Dorsolateral prefrontal cortex (tissue), 122 donors: ENCODE measurements at places on chromosomes 4 and X.

DNA sequence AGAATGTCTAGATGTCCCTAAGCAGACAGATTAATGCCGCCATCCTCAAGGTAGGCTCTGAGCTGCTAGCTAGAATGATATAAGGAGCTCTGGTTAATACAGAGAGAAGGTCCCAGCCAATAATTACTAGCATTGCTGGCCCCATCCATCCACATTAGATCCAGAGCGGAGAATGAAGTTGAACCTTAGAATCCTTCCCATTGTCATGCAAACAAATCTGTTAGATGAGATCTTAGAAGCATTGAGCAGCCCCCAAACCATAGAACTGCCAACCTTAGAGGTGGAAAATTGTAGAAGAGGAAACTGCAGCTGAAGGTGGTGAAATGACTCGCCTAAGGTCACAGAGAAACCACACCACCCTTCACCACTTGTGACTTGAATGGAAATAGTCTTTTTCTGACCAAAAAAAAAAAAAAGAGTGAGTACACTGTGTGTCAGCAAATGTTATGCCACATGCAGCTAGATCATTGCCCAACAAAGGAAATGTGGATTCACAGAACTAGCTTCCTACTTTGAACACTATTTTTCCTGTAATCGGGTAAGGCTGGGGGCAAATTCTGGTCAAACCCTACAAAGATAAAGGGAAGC lies 162.1 kb downstream of the SMIM20 start:
- DNase-seq = no peak

GRCh38 chrX:78029663-78030062 lies 60.2 kb upstream of the PGAM4 start:
- peak; percentile 9 for DNase-seq

DNA sequence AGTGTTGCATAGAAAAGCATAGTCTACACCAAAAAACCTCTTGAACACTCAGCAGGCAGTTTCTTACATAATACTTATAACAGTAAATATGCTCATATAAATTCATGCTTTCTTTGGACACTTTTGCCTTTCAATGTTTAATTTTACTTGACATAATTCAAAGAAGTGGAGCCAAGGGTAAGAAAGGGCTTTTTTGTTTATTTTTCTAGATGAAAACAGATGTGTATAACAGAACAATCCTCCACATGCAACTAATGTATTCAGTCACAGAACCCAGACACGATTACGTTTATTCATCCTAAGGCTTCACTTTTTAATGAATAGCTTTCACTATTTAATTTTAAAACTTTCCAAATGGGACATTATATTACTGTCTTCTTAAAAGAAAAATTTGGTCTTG lies 58.0 kb upstream of the PTPN13 start:
- no peak for DNase-seq

DNA sequence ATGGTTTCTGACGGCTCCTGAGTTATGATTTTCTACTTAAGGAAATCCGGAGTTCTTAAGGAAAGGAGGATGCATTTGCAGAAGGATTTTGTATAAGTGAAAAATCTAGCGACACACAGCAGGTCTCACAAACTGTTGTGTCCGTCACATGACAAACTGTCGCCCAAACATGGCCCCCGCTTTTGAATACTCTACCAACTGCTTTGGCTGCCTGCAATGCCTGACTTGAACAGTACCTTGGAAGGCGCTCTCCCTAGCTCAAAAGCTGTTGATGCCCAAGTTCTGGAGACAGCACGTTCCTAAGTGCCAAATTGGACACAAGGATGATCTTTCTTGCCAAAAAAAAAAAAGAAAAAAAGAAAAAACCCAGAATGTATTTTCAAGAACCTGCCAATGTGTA lies 103.2 kb downstream of the ENPP6 start:
- DNase-seq = peak; percentile 55

GRCh38 chr4:1030559-1030958 lies 19.1 kb downstream of the FGFRL1 start:
- DNase-seq = no peak

GRCh38 chrX:139766545-139766983 lies 58.6 kb upstream of the MCF2 start:
- no peak for DNase-seq

DNA sequence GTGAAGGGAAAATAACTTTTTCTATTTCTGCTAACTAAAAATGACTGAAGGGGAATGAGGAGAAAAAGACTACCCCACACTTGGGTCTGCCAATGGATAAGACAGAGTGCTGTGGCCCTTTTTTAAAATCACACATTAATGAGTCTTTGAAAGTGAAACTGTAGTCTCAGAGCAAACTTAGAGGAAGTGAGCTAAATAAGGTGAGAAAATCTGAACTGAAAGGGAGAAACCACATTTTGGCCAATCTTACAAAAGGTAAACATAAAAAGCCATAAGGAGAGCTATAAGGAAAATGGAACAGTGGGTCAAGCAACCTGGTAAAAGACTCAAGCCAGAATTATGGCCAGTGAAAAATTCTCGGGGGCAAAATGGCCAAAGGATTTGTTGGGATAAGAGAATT lies 755.1 kb upstream of the IGFBP7 start:
- DNase-seq = no peak

DNA sequence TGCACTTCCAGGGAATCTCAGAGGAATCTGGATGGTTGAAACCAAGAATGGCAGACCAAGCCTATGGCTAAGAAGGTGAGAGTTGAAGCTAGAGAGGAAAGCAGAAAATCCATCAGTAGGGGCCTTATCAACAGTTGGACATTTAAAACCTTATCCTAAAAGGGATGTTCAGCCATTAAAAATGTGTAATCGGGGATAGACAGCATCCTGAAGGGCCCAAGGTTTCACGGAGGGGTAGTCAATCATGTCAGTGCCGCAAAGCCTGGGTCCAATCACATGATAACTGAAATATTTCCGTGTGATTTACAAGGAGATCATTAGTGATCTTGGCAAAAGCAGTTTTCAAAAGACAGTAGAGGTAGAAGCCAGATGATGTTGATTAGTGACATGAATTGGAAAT lies 61.9 kb upstream of the ELOVL6 start:
- no peak for DNase-seq

DNA sequence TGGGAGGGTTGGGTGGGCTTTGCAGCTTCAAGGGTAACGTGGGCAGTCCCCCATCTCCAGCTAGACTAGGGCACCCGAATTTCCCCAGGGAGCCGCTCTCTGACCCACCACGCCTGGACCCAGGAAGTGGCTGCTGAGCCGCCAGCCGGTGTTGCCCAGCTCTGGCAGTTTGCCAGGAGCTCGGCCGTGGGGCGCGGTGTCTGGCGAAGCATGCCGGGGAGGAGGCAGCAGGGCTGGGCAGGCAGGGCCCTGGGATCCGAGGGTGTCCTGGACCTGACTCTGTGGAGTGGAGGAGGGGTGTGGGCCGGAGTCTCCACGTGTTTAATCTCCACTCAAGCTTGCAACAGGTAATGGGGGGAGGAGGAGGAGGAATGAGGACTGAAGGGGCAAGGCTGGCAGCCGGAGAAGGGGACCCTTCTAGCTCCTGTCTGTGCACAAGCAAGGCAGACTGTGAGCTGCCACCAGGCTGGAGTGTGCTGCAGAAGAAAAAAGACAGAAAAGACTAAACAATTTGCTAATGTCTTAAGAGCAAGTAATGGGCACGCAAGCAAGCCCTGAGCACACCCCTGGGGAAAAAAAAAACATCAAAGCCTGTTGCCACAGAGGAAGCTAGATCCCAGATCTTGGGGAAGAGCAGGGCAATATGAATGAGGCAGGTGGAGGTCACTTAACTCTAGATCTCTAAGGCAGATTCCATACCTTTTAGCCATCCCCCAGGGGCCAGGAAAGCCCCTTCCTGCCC lies 2.4 kb downstream of the LONRF3 start:
- DNase-seq = no peak

- DNase-seq = no peak
Observed at GRCh38 chr4:63904201-63904600, 505.0 kb downstream of the TECRL start.

DNA sequence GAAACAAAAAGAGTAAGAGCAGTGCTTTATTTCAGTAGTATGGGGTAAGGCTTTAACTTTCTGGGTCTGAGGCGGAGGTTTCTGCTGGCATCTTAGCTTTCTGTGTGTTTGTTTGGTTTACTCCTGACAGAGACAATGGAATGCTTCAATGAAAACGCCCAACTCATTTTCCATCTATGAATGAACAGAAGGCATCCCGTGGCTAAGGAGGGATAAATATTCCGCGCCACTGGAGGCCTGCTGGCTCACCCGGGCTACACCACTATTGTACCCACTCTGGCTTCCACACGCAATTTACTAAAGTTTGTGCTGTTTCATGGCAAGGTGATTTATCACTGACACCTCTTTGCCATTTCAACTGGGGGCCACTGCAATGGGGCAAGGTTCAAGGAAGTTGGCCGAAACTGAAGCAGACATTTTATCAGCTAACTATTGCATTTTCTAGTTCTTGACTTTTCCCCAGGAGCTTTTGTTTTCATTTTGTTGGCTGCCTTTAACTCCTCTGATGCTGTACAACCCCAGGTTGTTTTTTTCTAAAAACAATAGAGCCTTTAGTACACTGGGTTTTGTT lies 32.8 kb upstream of the PPARGC1A start:
- no peak for DNase-seq

GRCh38 chrX:68705986-68706385 lies 58.5 kb downstream of the STARD8 start:
- DNase-seq = no peak

DNA sequence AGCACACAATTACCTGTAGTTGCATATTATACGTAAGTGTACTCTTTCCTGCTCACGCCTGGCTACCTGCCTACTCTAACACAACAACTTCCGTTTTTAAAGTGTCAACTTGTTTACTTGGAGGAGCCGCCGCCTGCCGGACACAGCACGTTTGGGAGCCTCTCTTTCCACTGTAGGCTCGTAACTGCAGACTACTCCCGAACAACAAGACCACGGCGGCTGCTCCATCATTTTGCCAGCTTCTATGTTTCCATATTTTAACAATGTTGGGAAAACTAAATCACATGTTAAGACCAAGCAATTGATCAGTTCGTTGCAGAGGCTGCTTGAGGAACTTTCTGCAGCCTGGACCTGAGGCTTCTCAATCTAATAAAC lies 841 bp downstream of the MTNR1A start:
- DNase-seq = no peak

DNA sequence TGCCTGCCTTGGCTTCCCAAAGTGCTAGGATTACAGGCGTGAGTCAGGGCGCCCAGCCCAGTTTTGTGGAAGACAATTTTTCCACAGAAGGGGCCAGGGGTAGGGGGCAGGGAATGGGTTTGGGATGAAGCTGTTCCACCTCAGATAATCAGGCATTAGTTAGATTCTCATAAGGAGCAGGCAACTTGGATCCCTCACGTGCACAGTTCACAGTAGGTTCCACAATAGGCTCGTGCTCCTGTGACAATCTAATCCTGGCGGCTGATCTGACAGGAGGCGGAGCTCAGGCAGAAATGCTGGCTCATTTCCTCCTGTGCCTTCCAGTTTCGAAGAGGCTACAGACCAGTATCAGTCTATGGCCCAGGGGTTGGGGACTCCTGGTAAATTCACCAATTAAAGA lies 491.6 kb upstream of the AADAT start:
- DNase-seq = no peak

- no peak for DNase-seq
Observed at GRCh38 chr4:41215969-41216293, 1.6 kb upstream of the APBB2 start.

- no peak for DNase-seq
Observed at GRCh38 chr4:141560056-141560455, 76.3 kb upstream of the IL15 start.

GRCh38 chr4:85741381-85741780 lies 266.4 kb downstream of the ARHGAP24 start:
- DNase-seq = no peak

GRCh38 chr4:96431094-96431493 lies 591.2 kb downstream of the PDHA2 start:
- no peak for DNase-seq

DNA sequence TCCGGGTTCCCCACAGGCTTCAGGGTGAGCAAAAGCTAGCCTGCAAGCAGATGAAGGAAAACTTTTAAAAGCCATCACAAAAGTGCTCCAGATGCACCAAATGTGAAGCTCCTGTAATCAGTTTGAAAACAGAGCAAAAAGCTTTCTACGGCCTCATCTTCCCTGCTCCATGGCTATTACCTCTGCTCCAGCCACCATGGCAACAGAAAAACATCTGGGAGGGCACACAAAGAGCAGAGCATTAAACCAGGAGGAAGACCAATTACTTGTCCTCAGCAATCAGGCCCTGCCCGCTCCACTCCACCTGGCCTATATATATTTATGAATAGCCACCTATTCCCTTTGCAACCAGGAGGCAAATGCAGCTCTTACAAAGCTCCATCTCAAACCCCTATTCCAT lies 33.6 kb downstream of the TMEM154 start:
- no peak for DNase-seq

DNA sequence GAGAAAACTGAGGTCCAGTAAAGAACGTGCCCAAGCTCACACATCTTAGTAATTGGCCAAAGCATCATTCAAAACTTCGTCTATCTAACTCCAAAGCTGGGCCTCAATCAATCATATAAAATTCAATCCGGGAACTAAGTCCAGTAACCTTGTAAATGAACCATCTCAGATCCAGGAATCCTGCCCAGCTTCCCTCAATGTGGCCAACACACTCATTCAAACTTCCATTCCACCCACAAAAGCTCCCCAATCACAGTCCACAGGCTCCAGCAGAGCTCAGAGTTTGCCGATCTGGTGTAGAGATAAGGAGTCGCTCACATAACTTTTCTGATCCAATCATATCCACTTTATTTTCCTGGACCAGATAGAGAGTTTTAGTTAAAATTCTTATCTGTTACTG lies 144.8 kb downstream of the SPATA18 start:
- DNase-seq = no peak

DNA sequence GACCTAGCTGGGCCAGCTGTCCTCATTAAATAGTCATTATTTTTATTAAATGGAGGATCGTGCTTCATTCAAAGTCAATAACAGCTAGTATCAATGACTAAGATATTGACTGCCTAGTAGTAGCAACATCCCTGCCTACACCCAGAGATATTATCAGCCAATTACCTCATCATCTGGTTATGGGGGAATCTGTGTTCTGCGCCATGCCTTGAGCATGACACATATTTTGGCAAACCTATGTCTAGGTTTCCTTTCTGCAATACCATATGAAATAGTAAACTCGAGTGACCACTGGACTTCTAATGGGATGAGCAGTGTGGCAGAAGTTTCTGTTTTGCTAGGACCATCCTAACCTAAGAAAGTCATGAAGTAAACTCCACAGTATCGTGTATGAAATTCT lies 50.0 kb upstream of the AADAT start:
- no peak for DNase-seq

GRCh38 chr4:163344147-163345125 lies 744 bp downstream of the NPY5R start:
- DNase-seq = peak; percentile 47
